ENCODE measurements at places on chromosomes 7 and 10.

DNA sequence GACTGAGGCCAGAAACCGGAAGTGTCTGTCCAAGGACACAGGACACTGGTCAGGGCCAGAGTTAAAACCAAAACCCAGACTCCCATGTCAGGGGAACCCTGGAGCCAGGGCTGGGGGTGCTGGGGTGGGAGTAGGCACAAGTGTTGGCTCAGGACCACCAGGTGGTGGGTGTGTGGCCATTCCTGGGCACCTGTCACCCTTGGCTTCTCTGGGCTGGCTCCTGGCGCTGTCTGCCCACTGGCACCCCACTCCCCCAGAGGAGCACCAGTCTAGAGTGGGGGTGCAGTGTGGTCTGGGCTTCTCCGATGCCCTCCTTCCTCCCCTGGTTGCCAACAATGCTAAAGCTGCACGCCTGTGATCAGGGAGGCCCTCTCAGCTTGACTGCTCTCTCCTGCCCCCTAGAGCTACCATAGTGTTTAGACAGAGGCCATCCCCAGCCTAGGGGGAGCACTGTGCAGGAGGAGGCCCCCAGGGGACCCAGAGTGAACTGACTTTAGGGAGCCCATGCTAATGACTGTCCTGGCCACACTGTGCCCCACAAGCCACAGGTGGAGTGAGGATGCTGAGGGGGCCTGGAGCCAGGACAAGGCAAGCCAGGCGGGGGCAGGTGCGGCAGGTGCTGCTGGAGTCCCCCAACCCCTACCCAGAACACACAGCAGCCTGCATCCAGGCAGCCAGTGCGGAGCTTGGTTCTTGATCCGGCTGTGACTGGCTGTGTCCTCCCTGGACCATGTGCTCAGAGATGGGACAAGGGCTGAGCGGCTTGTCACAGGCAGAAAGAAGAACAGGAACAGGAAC is 11.0 kb downstream of the RASGEF1A start:
- no peak for DNase-seq

- no peak for DNase-seq
These were observed 187.0 kb downstream of the PPP1R17 start for GRCh38 chr7:31873816-31874597.

DNA sequence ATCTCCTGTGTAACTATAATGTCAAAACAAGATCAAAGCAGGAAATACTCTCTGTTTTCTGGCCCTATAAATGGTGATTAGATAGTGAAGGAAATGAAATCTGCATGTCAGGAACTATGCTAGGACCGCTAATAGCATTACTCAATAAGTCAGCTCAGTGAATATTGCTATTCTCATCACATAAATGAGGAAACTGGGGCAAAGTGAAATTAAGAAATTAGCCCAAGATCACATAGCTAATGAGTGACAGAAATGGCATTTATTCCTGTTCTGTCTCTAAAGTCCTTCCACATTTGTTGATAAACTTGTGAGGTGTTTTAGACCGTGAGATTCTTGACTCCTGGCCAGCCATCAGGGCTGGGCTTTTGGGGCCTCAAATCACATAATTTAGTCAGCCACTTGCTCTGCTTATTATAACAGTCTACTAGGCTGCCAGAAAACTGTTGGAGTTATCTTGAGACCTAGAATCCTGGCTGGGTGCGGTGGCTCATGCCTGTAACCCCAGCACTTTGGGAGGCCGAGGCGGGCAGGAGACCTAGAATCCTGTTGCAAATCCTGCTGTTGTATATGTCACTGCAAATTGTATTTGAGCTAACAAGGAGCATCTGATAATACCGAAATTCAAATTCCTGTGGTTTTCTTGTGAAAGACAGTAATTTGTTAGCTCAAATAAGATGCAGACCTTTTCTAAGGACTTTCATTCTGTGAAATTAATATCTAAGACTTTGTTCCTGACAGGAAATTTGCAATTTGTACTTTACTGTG is 66.5 kb upstream of the SHTN1 start:
- no peak for DNase-seq

GRCh38 chr10:69880301-69881081 is 78.8 kb downstream of the COL13A1 start:
- no peak for DNase-seq

DNA sequence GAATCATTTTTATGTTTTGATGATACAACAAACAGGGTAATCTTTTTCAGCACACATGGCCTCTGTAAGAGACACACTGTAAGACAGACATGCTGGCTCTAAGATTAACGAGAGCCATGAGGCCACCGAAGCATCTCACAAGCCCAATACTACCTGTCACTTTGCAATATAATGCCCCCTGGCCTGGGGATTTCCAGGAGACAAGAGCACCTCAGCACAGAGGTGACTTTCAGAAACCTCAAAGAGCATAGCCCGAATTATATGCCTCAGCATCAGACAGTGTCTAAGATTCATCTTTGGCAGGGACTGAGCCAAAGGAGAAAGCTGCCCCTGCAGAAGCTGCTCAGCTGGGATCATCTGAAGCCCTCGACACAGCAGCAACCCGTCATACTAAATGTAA is 44.2 kb upstream of the TMEM213 start:
- no peak for DNase-seq

GRCh38 chr7:22146961-22147512 is 201.3 kb upstream of the CDCA7L start:
- DNase-seq, result no peak

DNA sequence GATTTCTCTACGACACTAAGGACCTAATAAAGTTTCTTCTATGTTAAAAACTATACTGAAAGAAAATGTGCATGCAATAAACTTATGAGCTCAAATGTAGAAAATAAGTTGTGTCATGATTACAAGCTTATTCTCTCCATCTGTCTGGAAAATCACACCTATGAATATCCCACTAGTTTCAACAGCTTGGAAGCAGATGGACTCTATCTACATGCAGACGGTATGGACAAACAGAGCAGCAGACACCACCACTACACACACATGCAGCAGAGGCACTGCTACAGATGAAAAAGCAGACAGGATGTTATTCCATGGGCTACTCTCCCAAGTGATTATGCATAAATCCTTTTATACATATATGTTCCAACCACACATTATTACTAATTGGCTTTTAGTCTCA is 123.4 kb upstream of the TARP start:
- no peak for DNase-seq

DNA sequence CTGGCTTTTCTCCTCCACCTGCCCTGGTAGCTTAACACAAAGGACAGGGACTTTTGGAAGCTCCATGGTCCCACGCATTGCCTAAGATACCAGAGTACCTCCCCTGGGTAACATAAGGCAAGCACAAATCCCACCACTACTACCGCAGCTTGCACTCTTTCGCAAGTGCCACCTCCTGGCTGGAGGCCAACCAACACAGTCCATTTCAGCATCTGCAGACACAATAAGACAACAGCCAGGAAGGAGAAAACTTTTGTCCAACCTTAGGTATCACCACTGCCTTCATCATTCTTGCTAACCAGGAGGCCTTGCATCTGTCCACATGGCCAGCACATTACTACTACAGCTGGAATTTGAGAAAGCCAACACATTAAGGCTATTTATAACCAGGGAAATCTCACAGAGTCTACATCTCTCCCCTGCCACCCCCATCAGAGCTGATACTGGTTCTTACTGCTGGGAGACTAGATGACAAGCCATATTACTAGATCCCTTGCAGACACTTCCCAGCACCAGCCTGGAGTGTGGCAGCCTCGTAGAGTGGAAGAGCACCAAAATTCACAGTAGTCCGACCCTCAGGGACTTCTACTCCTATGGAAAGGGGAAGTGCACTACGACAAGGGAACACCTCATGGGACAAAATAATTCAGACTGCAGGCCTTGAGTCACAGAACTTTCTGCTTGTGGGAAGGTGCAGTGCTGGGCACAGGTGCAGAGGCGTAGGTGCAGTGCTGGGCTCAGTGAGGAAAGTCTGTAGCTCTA is 39.8 kb upstream of the CDK13 start:
- no peak for DNase-seq

DNA sequence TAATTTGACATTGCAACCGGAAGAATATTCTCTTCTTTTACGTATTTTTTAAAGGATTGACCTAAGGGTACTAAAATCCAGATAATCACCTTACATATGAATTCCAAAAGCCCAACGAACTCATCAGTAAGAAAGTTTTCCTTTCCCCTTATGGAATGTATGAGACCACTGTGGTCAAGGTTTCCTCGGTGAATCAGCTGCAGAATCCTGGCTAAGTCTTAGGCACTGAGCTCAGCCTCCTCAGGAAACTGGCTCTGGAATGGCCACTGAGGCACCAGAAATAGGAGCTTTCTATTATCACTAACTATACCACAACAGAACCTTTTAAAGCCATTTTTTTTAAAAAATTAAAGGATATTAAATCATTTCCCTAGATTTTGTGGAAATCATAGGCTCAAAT is 21.0 kb downstream of the SVIL start:
- DNase-seq, result no peak

DNA sequence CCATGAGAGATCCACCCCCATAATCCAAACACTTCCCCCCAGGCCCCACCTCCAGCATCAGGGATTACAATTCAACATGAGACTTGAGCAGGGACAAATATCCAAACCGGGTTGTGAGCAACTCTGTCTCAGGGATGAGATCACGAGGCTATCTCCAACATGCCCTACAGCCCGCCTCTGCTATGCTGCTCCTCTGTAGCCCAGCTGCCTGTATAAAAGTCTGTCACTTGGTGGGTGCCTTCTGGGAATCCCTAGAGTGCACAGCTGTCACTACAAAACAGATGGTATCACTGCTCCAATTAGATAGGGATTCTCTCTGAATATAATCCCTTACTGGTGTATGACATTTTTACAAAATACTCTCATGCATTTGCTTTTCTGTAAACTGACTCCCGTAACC is 114.9 kb upstream of the NANOS1 start:
- no peak for DNase-seq

- DNase-seq, result no peak
These were observed 8.2 kb upstream of the RET start for GRCh38 chr10:43068471-43069210.

GRCh38 chr10:106872176-106872575 is 292.3 kb downstream of the SORCS1 start:
- DNase-seq, result no peak

DNA sequence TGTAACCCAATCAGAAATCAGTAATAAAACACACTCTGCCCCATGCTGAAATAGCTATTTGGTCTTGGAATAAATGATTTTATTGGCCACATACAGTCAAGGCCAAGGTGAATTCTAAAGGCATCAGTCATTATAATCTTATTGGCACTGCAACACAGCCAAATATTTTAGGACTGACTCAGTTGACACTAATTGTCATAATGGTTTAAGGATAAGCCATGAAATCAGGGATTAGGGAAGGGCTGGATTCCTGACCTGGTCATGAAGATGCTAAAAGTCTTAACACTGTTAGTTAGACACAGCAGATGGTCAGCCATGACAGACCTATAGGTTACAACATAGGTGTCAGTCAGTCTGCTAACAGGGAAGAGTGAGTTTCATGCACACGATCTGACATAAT is 330.3 kb upstream of the NPSR1 start:
- DNase-seq, result no peak

DNA sequence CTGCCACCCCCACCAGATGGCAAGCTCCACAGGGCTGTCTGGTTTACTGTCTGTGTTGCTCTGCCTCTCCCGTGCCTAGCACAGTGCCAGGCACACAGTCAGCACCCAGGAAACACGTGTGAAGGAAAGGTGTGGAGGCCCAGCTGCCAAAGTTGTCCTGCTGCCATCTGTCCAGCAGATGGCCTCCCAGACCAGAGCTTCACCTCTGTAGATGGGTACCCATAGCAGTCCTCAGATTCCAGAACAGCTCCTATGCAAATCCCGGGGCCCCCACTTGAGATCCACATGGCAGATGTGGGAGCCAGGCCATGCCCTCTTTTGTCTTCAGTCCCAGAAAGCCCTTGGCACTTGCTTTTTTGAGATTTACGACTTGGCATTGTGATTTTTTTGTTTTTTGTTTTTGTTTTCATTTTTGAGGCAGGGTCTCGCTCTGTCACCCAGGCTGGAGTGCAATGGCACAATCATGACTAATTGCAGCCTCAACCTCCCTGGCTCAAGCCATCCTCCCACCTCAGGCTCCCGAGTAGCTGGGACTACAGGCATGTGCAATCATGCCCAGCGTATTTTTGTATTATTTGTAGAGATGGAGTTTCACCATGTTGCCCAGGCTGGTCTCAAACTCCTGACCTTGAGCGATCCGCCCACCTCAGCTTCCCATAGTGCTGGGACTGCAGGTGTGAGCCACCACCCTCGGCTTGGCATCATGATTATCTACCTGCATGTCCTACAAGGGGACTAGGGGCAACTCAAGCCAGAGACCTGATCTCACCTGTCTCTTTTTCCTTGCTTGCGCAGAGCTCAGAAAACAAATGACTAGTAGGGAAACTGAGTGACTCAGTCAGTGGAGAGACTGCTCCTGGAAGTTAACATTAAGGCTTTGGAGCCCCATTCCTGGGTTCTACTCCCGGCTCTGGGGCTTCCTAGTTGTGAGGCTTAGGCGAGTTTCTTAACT is 16.9 kb upstream of the PALD1 start:
- DNase-seq, result peak; percentile 6

DNA sequence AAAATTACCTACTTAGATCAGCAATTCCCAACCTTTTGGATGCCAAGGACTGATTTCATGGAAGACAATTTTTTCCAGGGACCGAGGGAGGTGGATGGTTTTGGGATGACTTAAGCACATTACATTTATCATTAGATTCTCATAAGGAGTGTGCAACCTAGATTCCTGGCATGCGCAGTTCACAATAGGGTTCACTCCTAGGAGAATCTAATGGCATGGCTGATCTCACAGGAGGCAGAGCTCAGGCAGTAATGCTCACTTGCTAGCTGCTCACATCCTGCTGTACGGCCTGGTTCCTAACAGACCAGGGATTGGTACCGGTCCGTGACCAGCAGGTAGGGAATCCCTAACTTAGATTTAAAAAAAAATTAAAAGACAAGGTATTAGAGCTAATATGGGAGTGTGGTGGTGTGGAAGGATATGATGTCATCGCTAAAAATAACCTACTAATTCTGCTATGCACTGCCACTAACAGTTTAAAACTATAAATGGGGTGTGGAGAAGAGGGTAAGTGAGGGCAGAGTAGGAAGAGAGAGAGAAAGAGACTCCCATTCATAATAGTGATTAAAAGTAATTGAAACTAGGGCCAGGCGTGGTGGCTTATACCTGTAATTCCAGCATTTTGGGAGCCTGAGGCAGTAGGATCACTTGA is 282.7 kb downstream of the BAMBI start:
- DNase-seq, result no peak

- no peak for DNase-seq
These were observed 78.1 kb downstream of the CXCL12 start for GRCh38 chr10:44306762-44307161.

DNA sequence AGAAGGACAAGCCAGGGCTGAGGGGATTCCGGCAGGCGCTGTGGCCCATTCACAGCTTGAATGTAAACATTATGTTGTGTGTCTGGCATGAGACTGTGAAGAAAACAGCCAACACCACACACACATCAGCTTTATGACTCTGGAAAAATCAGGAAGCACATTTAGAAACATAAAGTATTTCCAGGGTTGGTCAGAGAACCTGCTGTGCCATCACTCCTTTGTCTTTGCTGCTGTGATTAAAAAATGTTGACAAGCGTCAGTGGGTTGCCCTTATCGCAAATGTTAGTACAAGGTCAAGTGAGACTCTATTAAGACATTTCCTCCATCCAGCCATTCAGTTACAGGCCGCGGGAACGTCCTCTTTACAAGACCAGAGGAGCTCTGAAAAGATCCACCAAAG is 95.4 kb downstream of the TAX1BP1 start:
- no peak for DNase-seq
